ENCODE measurements at places on chromosomes 12 and 14. TPM values are rescaled to one million over a fixed set of nuclear protein-coding genes. Genes with fewer than 3 reads are reported as not detected.

The CKAP4 gene
- 0.52 TPM for total RNA-seq

- no peaks in the 10 kb centered on the region for H3K27me3 ChIP-seq
- no peaks in the 10 kb centered on the region for H3K4me1 ChIP-seq
- no peaks in the 10 kb centered on the region for H3K36me3 ChIP-seq
- H3K27ac ChIP-seq, result no peak overlapping the region
- no peak overlapping the region for H3K4me3 ChIP-seq
Measured at GRCh38 chr14:85178864-85179263, 351.1 kb upstream of the FLRT2 start.

DNA sequence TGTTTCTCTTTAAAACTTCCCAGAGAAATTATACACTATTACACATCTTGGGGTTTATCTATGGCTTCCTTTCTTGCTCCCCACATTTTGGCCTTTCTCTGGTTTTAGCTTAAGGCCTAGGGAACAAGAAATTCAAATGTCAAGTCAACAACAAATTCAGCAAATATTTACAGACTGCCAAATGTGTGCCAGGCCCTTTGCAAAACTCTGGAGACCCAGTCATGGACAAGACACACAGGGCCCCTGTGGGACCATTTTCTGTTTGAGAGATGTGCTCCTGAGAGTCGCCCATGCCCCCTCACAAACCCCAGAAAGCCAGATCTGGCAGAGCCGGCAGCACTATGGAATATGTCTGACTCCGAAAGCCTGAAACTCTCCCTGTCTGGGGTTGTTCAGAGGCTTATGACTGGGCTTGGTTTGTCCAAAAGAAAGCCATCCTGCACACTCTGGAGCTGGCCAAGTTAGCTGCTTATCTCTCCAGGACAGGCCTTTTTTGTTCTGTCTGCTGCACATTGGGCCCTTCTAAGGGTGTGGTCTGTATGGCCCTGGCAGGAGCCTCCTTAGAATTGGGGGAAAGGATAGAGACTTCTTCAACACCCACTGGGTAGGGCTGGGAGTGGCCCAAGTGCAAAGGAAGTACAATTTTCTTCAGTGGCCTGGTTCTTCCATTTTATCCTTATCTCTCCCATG, 1.1 kb upstream of the KRT3 start:
- H3K27me3 ChIP-seq, result peaks cover 8% of the 10 kb centered on the region
- H3K36me3 ChIP-seq, result no peaks in the 10 kb centered on the region
- DNase-seq, result no peak
- H3K4me3 ChIP-seq, result no peak overlapping the region

GRCh38 chr12:127560041-127560478, 706.9 kb upstream of the TMEM132C start:
- peak overlapping the region; percentile 94 for H3K27ac ChIP-seq
- peak overlapping the region; percentile 15 for H3K4me3 ChIP-seq
- peaks cover 40% of the 10 kb centered on the region for H3K4me1 ChIP-seq
- DNase-seq, result no peak
- H3K36me3 ChIP-seq, result peaks cover 4% of the 10 kb centered on the region

GRCh38 chr12:24408305-24408704, 458.8 kb upstream of the SOX5 start:
- no peaks in the 10 kb centered on the region for H3K36me3 ChIP-seq
- H3K27me3 ChIP-seq, result peaks cover 6% of the 10 kb centered on the region
- no peak overlapping the region for H3K4me3 ChIP-seq
- DNase-seq, result no peak
- no peak overlapping the region for H3K27ac ChIP-seq
- H3K4me1 ChIP-seq, result peaks cover 13% of the 10 kb centered on the region

DNA sequence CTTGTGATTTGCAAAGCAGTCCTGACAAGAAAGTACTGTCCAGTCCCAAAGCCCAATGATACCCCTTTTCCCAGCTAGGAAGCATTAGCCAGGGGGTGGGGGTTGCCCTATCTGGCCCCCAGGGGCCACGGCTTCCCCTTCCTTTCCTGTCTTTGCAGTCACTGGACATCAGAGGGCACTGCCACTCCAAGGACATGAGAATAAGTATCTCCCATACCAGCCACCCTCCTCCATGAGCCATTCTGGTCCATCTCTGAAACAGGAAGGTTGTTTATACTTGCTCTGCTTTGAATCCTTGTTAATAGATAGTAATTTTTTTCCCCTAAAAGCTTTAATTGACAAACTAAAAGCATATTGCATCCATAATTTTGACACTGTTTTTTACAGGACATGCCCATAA, 29.7 kb downstream of the RBM19 start:
- H3K4me3 ChIP-seq, result no peak overlapping the region
- peaks cover 16% of the 10 kb centered on the region for H3K36me3 ChIP-seq
- no peak overlapping the region for H3K27ac ChIP-seq
- no peak for DNase-seq
- no peaks in the 10 kb centered on the region for H3K27me3 ChIP-seq

DNA sequence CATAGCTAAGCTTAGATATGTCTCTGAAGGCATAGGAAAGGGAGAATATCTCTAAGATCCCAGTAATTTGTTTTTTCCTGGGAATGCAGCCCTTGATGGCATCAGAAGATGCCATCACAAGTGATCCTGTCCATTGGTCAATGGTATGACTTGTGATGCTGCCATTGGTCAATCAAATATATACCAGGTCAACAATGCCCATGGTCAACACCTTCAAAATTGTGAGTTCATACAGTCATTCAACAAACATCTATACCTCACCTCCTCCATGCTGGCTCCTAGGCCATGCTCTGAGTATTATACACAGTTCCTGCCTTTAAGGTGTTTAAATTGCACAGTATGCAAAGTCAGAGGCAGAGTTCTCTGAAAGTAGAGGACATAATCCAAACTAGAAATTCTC, 19.3 kb upstream of the IL22 start:
- H3K4me1 ChIP-seq, result peaks cover 41% of the 10 kb centered on the region
- DNase-seq, result no peak
- no peak overlapping the region for H3K27ac ChIP-seq
- peaks cover 4% of the 10 kb centered on the region for H3K27me3 ChIP-seq

DNA sequence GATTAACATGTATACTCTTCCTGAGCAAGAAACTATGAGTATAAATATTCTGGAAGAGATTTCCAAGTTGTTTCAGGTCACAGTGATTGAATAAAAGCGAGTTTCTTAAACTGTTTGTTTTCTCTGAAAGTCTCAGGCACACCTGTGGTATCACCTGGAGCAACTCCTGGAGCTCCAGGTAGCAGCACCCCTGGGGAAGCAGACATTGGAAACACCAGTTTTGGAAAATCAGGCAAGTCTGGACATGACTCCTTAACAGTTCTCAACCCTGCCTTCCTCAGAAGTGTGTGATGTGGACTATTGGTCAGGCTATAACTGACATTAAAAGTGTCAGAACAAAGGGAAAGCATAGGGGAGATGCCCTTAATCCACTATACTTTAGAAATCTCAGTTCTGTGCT, 217.6 kb upstream of the CNTN1 start:
- no peak overlapping the region for H3K4me3 ChIP-seq
- H3K4me1 ChIP-seq, result no peaks in the 10 kb centered on the region
- H3K27me3 ChIP-seq, result no peaks in the 10 kb centered on the region

Data from activated CD8-positive, alpha-beta T cell treated with anti-CD3 and anti-CD28 coated beads, Interleukin-2, amount 10 ng/mL, durations not matched to agents 7 days and 5 days (primary cell).